T-helper 17 cell (primary cell): ENCODE measurements at places on chromosomes 1 and 21.

GRCh38 chr1:183520379-183520778 lies 48.1 kb downstream of the SMG7 start:
- no peak for DNase-seq

DNA sequence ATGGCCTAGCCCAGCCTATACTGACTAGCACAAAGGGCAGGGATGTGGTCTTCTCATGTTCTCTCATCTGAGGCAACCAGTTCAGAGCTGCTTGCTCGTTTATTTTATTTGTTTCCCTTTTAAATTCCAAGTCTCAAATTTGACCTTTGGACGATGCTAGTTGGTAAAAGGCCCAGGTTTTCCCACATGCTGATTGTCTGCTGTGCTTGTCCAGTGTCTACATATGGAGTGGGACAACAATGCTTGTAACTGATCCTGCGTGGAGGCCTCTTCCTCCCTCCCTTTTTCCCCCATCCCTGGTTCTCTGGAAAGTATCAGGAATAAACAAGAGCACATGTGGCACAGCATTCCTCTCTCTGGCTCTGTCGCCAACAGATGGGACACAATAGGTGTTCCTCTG lies 34.0 kb upstream of the BEND5 start:
- no peak for DNase-seq

GRCh38 chr1:98322966-98323365 lies 338.6 kb upstream of the SNX7 start:
- DNase-seq, result no peak

DNA sequence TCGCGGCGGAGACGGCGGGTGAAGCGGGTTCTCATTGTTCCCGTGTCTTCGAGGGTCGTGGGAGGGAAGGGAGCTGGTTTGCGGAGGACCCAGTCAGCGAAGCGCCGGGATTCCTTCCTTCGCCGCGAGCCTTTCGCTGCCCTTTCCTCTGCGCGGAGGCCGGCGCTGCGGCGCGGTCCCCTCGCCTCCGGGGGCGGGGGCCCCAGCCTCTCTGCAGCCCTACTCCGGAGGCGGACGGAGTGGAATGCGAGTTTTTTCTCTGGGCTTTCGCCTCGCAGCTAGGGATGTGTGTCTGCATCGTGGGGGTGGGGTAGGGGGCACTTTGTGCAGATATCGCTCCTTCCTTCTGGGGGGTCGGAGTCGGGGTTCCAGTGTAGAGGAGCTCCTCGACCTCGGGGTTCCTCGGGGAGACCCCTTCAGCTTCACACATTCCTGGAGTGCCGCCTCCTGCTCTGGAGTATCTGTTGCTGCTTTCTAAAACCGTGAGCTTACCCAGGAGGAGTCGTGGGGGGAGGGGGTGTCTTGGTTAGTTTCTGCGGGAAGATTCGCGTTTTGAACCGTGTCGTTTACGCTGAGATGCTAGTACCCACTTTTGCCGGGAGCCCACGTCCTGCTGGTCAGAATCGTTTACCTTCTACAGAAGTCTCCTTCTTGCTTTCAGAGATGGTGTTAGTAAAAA lies 595 bp downstream of the RNF2 start:
- DNase-seq, result no peak

DNA sequence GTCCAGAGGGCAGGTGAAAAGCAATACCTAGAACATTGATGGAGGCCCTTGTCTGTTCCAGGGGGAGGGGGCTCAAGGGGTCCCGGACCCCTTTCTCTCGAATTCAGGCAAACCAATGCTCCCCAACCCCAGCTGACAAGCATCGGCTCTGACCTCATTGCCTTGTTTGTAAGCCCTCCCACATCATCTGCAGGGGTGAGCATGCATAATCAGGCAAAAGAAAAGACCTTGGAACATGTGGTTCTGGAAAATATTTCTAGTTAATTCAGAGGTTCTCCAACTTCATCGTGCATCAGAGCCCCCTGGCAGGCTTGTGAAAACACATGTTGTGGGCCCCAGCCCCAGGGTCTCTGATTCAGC lies 231.3 kb downstream of the TOMM20 start:
- DNase-seq, result no peak

GRCh38 chr1:56547473-56547872 lies 31.9 kb downstream of the PLPP3 start:
- no peak for DNase-seq

DNA sequence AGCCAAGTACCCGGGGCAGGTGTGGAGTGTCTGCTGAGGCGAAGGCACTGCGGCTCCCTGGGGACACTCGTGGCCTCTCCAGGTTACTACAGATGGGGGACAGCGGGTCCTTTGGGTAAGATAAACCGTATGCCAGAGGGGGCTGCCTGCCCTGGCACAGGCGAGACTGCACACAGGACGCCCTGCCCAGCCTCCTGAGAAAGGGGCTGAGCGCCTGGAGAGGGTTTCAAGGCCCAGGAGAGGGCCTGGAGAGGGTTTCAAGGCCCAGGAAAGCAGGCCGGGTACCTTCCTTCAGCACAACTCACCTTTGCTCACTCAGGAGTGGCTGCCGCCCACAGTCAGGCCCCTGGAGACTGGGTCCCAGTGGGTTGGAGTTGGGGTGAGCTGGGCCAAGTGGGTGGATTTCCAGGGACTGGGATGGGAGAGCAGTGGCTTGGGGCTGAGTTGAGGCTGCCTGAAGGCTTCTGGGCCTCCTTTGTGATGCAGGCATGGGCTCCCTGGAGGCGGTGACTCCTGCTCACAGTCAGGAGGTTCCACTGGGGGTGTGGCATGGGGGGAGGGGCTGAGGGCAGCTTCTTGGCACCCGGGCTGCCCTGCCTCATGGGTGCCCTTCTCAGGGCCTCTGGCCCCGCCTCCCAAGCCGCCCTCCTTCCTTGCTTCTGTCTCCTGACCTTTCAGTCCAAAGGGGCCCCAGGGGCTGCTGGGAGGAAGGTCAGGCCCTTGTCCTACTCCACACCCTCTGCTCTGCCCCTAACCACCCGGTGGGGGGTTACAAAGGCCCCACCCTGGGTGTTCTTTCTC lies at the start of gene MMEL1:
TSS of gene MMEL1 (minus strand) at position 456 of the 801 bp plus-strand sequence. CDS start 3,532 bp downstream, outside the sequence.
- no peak for DNase-seq

- DNase-seq, result no peak
Measured at GRCh38 chr1:157431751-157432150, 120.6 kb downstream of the FCRL5 start.

DNA sequence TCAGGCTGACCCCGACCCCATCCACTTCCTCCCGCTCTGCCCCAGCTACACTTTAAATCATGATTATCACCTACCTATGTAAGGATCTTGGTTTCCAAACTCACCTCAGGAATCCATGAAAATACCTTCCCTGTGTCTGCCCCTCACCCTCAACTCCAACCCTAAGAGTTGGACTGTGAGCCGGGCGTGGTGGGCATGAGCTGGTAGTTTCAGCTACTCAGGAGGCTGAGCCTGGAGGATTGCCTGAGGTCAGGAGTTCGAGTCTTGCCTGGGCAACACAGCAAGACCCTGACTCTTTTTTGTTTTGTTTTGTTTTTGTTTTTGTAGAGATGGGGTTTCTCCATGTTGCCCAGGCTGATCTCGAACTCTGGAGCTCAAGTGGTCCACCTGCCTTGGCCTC lies 30.5 kb upstream of the CCSAP start:
- no peak for DNase-seq
